ENCODE measurements at places on chromosomes 12 and 14.
A peak's percentile ranks its signal among the peaks of the same experiment; 100 is the strongest.

DNA sequence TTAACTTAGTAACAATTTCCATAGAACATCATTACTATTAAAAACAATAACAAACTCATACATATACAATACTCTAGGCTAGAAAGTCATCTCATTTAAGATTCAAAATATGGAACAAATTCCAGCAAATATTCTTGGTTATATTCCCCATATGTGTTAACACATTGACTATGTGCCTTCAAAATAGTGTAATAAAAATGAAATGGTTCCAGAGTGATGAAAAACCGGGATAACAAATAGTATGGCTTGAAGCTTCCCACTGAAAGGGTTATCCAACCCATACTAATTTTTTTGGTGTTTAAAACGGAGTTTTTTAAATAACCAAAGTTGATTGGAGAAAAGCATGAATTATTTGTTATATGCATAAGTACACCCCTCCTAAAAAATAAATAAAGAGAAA lies 5.3 kb downstream of the LRIG3 start:
- DNase-seq = no peak

DNA sequence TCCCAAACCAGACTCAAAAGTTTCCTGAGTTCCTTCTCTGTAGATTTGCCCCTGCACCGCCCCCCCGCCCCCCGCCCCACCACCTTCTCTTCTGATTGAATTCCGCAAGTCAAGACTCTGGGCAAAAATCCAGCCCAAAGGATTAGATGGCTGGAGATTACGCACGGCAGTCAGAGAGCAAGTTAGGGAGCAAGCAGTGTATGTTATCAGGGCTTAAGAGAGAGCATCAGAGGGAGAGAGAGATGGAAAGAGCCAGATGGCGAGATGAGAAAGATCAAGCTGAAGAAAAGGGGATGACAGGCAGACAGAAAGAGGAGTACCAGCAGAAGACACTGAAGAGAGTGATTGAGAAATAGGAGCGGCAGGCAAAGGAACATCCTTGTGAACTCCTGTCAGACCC lies 13.9 kb upstream of the ANKRD33 start:
- no peak for DNase-seq

GRCh38 chr14:100674428-100674827 lies 52.3 kb upstream of the DLK1 start:
- DNase-seq = no peak

GRCh38 chr14:80973931-80974641 lies 18.7 kb downstream of the TSHR start:
- no peak for DNase-seq

- no peak for DNase-seq
Measured at GRCh38 chr14:84323978-84324377, 1206.0 kb upstream of the FLRT2 start.

GRCh38 chr14:72476657-72477499 lies 417.0 kb downstream of the DPF3 start:
- peak; percentile 66 for DNase-seq

DNA sequence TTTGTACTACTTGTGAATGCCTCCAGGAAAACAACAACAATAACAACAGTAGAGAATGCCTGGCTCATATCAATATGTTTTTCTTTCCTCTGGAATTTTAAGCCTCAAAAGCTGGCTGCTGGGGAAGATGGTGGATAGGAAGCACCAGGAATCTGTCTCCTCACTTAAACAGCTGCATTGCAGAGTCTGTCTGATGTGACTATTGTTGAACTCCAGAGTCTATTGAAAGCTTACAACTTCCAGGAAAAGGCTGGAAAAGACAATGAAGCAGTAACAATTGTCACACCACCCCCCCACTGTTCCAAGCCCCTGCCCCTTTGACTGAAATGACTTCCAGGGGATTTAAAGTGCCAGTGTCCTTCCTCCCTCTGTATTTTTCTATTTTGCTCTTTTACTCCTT lies 309.7 kb downstream of the BMP4 start:
- no peak for DNase-seq

DNA sequence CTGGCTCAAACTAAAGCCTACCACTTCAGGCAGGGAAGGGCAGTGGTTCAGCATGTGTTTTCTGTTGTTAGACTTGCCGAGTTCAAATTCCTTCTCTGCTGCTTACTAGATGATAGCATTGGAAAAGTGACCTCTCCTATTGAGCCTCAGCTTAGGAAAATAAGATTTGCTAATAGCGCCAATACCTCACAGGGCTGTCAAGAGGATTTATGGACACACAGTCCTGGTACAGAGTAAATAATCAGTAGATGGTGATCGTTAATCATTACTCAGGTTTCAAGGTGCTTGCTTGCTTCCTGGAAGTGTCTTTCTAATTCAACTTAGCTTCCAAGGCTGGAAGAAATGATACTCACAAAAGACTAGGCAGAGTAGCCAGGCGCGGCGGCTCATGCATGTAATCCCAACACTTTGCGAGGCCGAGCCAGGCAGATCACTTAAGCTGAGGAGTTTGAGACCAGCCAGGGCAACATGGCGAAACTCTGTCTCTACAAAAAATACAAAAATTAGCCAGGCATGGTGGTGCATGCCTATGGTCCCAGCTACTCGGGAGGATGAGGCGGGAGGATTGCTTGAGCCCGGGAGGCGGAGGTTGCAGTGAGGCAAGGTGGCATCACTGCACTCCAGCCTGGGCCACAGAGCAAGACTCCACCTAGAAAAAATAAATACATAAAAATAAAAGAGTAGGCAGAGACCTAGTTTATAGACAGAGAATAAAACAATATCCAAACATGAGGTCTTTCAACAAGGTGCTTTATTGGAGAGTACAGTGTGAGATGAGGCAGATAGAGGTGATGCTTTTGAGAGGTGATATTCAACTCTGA lies 6.0 kb downstream of the PLA2G1B start:
- no peak for DNase-seq

- no peak for DNase-seq
Measured at GRCh38 chr14:92658684-92659083, 89.7 kb downstream of the LGMN start.

- no peak for DNase-seq
Measured at GRCh38 chr14:29741909-29742401, 185.7 kb downstream of the PRKD1 start.

- no peak for DNase-seq
Measured at GRCh38 chr14:37900561-37900960, 305.1 kb downstream of the TTC6 start.

DNA sequence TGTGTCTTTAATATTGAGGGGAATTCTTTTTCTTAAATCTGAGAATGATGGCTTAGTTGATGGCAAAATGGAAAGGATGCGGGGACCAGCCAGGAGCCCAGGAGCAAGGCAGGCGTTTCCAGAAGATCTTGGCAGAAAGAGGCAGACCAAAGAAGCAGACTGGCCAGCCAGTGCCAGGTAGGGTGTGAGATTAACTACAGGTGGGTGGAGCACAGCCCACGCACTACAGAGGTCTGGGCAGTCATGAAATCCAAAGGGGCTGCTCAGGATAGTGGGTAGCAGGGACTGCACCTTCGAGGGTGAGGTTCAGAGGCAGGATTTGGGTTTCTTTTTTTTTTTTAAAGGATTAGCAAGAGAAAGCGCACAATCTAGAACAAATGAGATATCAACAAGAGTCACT lies 17.7 kb upstream of the PCNX1 start:
- no peak for DNase-seq

DNA sequence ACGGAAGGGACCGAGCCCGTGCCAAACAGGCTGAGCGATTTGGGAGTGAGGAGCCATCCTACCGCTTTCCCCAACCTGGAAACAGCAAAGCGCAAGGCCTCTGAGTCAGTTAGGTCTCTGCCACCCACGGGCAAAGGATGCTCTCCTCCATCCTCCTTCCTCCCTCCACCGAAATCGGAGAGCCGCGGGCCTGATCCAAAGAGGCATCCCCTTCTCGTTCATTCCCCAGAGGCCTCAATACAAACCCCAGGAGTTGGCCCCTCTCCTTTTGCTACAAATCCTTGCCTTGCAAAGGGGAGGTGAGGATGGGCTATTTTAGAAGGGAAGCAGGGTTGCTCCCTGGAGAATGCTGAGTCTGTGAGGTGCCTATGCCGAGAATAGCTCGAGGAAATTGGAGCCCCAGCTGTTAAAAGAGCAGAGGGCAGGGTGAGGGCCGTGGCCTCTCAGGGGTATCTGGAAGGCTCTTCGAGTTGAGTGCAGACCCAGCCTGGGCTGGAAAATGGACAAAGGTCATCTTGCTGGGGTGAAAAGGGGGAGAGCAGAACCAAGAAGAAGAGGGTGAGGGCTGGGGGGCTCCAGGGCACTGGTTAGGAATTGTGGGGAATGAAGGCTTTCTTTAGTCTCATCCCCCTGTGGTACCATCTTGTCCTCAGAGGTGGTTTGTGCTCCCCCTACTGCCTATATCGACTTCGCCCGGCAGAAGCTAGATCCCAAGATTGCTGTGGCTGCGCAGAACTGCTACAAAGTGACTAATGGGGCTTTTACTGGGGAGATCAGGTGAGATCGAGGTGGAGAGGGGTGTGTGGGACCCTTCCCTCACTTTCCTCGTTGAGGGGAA lies 1.1 kb downstream of the TPI1 start:
- DNase-seq = no peak

GRCh38 chr14:60845523-60845922 lies 111.0 kb downstream of the MNAT1 start:
- no peak for DNase-seq

DNA sequence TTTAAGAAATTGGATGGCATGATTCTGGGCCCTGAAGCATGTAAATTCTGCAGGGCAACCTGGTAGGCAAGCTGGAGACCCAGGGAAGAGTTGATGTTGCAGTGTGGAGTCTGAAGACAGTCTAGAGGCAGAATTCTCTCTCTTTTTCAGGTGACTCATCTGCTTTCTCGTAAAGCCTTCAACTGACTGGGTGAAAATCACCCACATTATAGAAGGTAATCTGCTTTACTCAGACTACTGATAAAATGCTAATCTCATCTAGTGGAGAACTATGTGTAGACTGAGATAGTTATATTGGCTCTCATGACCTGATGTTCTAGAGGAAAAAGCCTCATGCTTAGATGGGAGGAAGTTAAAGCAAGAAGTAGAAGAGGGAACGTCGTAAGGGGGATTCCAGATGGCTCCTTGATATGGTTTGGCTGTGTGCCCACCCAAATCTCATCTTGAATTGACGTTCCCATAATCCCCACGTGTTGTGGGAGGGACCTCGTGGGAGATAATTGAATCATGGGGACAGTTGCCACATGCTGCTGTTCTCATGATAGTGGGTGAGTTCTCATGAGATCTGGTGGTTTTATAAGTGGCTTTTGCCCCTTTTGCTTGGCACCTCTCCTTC lies 723.8 kb downstream of the BCL11B start:
- DNase-seq = no peak

- DNase-seq = no peak
Measured at GRCh38 chr12:109768901-109769670, 55.5 kb downstream of the FAM222A start.

GRCh38 chr12:123062681-123063486 lies 82.4 kb downstream of the ARL6IP4 start:
- DNase-seq = no peak

GRCh38 chr14:24309538-24310264 lies at the start of gene LTB4R2:
TSS of gene LTB4R2 (plus strand) at chr14:24310140. CDS start at chr14:24310665, 525 bp downstream.
- no peak for DNase-seq

DNA sequence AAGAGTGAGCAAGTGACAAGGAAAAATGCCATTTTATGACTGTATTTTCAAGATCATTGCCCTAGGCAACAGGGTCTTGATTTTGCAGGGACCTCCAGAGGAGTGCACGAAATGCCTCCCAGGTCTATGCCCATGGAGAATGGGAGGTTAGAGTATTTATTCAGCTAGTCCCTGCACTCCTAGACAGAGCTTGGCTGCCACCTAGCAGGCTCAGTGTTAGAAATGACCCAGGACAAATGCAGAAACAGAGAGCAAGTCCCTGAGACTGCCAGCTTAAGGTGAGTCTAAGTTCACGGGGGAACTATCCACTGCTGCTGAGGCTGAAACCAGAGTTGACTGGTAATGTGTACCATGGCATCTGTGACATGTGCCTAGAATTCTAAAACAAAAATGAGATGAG lies 506.4 kb downstream of the MED13L start:
- no peak for DNase-seq

- DNase-seq = no peak
Measured at GRCh38 chr12:78531831-78532458, 332.6 kb upstream of the SYT1 start.

- peak; percentile 56 for DNase-seq
Measured at GRCh38 chr14:69049675-69050074, 70.6 kb upstream of the ACTN1 start.

- DNase-seq = no peak
Measured at GRCh38 chr14:35808076-35808637, 938 bp downstream of the RALGAPA1 start.

GRCh38 chr14:74142523-74142922 lies 57.8 kb downstream of the LIN52 start:
- DNase-seq = no peak

DNA sequence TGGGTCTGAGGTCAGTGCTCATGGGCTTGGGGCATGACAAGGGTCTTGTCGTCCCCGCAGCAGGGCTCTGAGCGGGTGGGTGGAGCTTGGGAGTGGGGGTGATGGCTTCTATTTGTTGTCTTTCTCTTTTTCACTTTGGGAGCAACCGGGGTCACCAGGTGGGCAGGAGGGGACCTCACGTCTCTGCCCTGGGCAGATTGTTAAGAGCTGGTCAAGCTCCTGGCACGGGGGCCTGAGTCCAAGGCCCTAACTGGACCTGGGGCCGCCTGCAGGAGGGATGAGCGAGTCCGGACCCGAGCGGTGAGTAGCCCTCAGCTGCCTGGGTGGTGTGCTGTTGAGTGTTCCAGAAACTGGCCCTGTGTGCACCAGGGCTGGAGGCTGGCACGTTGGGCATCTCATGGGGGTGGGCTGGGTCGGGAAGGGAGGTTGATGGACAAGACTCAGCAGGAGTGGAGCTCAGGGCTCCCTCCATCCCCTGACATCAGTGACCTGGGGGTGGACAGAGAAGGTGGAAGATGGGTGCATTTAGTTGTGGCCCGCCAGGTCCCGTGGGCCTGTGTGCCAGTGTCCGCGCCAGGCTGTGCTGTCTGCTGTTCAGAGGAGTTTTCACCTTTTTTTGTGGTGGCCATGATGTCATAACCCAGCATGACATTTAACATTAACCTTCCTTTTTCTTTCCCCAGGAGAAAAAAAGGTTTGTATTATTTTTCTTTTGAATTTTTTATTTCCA lies 27.5 kb downstream of the RTL1 start:
- no peak for DNase-seq

- DNase-seq = peak; percentile 97
Measured at GRCh38 chr14:59333668-59334067, 131.5 kb downstream of the GPR135 start.

DNA sequence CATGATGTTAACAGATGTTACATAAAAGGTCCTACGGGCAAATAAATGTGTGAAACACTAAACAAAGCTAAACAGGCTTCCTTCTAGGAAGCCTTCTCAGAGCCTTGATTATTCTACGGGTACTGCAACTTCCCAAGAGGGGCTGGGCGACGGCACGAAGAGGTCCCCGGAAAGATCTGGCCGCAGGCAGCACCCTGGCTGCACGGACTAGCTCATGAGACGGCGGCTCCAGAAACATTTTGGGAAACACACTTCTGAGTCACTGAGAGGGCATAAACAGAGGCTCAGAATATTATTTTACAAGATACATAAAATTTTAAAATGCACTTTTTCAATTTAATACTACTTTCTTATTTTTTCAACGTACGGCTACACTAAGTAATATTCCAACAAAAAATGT lies 19.4 kb downstream of the STX2 start:
- no peak for DNase-seq

DNA sequence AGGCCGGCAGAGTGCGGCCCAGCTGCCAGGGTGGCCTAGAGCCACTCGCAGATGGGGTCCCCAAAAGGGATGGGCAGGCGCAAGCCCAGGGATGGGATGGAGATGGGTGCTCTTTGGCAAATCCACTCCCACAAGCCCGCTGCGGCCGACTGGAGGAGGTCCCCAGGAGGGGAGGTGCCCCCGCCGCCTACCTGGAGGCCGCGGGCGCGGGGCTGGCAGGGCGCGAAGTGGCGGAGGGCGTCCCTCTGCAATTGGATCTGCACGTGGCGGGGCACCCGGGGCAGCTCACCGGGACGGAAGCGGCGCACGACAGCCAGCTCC lies 730 bp downstream of the PPP1R3E start:
- DNase-seq = no peak
